ENCODE measurements at places on chromosomes 5 and 9.

GRCh38 chr9:100715100-100715380 lies 137.2 kb downstream of the CAVIN4 start:
- H3K27me3 ChIP-seq, result no peaks in the 10 kb centered on the region
- no peak overlapping the region for H3K27ac ChIP-seq
- H3K4me1 ChIP-seq, result no peaks in the 10 kb centered on the region
- DNase-seq, result no peak

DNA sequence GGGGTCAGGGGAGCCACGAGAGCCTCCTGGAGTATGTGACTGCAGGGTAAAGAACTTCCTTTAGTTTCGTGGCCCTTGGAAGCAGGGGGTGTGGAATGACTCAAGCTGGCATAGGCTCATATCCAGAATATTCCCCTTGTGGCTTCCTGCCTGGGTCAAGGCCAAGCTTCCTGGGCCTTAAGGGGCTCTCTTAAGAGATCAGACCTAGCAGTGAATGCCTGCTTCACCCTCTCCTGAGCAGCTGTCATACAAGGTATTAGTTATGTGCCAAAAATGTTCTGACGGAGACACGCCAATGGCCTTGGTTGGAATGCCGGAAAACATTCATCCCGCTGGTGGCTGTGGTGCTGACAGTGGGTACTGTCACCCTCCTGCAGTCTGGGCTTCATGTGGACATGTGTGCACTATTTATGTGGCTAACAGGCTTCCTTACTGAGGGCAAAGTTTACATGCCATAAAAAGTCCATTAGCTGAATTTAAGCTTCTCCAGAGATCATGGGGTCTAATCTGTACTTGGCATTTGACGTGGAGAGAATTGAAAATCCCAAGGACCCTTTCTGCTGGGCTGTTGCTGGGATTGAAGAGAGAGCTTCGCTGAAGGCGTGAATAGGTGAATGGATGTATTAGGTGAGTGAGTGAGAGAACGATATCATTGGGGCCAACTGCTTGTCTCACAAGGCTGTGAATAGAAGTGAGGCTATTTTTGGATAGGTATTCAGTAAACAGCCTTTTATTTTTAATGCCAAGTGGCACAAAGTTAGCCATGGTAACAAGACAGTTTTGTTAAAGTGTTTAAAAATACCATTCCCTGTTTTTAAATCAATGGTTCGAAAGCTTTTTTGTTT lies 156.8 kb downstream of the MACROH2A1 start:
- H3K4me1 ChIP-seq, result peaks cover 44% of the 10 kb centered on the region
- DNase-seq, result peak; percentile 69
- no peaks in the 10 kb centered on the region for H3K36me3 ChIP-seq
- H3K4me3 ChIP-seq, result no peak overlapping the region

DNA sequence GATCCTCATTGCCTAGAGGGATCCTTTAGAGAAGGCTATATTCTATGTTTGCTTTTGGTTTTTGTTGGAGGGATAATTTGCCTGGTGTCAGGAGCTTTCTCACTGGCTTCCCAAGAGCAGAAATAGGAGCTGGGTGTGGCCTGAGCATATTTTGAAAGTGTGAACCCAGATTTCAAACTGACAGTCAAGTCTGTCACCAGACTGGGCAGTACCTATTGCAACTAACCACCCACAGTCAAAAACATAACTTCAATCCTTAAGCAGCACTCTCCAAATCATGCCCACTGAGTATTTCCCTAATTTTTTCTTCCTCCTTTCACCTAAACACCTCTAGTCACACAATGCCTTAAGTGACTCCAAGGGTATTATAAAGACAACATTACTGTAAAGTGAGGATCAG lies 278.4 kb downstream of the EBF1 start:
- H3K4me1 ChIP-seq, result peaks cover 13% of the 10 kb centered on the region
- no peaks in the 10 kb centered on the region for H3K27me3 ChIP-seq
- no peak overlapping the region for H3K27ac ChIP-seq
- H3K4me3 ChIP-seq, result no peak overlapping the region
- no peaks in the 10 kb centered on the region for H3K36me3 ChIP-seq
- no peak for DNase-seq

- H3K27me3 ChIP-seq, result no peaks in the 10 kb centered on the region
- H3K4me1 ChIP-seq, result no peaks in the 10 kb centered on the region
- H3K36me3 ChIP-seq, result no peaks in the 10 kb centered on the region
- no peak overlapping the region for H3K27ac ChIP-seq
These were observed 212.8 kb downstream of the MLLT3 start for GRCh38 chr9:20409321-20410092.

DNA sequence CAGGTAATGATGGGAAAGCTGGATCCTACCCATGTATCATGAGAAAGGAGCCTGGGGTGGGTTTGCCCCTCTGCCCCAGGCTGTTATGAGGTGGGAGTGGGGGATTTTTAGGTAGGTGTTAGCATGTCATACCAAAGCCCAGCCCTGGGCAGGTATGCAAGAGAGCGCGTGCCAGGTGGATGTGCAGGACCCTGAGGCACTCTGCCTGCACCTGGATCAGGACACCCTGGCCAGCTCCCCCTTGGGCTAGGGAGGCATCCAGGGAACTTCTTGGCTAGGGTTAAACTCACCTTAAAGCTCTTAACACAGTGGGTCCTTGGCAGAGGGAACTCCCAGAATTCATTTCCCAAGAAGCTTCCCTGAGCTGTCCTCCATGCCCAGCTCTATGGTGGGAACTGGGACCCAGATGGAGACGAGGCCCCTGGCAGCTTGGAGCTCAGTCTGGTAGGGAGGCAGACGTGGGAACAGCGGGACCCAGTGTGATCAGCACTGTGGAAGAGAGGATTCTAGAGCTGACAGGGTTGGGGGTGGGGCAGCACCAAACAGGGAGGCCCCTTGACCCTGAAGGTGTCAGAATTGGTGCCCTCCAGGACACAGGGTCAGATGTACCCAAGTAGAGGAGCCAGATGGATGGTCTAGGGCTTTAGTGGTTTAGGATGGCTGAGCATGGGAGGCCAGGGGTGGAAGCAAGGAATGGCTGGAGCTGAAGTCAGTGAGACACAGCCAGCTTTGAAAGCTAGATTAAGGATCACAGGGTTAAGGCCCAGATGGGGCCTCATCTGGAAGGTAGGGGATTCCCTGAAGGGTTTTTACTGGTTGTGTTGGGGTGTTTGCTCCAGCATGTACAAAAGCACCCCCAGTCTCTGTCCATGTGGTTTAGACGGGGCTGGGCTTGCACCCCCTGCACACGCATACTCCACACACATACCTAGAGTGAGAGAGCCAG lies 2.2 kb upstream of the PRR7 start:
- DNase-seq, result no peak
- H3K36me3 ChIP-seq, result no peaks in the 10 kb centered on the region
- no peak overlapping the region for H3K27ac ChIP-seq

DNA sequence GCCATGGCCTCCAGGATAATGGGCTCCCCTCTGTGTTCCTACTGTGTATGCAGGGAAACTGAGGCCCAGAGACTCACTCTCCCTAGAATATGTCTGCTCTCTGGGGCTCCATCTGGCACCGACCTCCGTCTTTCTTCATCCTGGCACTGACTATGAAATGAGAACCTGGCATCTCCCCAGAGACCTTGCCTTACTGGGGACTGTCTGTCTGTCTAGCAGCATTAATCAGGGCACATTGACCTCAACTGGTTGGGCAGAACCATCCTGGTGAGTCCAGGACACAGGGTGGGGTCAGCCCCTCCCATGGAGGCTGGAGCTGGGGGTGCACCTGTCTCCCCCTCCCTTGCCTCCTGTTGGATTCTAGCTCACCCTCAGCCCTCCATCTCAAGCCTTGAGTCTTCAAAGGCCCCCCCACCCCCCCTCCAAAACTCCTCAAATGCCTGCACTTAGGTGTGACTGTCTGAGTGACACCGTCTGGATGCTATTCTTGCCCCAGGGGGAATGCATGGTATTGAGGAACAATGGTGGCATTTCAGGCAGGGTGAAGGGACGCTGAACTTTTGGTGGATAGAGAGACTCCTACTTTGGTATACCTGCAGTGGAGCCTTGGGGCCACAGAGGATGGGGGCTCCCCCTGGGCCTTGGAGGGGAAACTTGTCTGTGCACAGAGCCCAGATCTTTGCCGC lies 12.8 kb upstream of the PITX1 start:
- no peak for DNase-seq
- H3K27me3 ChIP-seq, result peaks cover 82% of the 10 kb centered on the region
- H3K36me3 ChIP-seq, result no peaks in the 10 kb centered on the region
- no peak overlapping the region for H3K4me3 ChIP-seq

DNA sequence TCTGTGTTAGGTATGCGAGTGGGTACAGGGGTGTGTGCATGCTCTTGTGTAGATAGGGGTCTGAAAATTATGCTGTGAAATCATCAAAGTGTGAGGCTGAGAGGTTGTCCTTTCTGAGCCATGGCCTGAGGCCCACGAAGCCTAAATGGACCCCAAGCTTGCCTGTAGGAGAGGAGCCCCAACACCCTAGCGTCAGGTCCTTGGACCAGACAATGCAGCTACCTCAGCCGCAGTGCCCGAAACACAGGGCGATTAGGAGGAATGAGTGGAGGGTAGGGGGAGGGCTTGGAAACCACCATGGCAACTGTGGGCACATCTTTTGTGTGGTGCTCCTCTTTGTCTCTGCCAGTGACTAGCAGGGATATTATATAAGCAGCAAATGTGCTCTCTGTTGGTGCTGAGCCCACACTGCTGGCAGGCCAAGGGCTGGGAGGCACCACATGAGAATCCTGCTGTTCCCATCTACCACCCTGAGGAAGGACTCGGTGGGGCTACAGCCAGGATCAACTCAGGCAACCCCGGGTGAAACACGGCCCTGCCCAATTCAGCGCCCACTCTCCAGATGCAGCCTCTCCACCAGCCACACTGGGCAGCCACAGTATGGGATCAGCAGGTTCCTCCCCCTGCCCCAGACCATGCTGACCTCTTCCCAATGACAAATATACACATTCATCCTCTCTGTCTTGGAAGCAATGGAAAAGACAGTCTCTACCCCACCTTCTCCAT lies 84.6 kb upstream of the FSTL4 start:
- H3K4me1 ChIP-seq, result no peaks in the 10 kb centered on the region
- H3K36me3 ChIP-seq, result no peaks in the 10 kb centered on the region
- peaks cover 2% of the 10 kb centered on the region for H3K27me3 ChIP-seq

DNA sequence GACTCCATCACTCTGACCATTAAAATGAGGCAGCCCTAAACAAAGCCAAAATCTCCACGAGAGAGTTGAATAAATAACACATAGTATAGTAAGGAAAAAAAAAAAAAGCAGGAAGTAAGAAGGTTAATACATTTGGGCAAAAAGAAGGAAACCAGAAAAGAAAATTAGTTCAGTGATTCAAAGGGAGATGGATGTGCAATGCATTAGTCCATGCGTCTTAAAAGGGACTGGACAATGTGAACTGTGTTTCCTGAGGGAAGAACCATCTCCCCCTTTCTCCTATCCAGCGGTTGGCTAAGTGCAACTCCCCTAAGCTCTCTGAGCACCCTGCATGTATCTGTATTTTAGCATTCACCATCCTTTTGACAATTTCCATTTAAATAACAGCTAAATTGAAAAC lies 1.4 kb downstream of the ANKRA2 start:
- H3K27me3 ChIP-seq, result no peaks in the 10 kb centered on the region
- H3K4me1 ChIP-seq, result peaks cover 19% of the 10 kb centered on the region
- peak overlapping the region; percentile 89 for H3K4me3 ChIP-seq

DNA sequence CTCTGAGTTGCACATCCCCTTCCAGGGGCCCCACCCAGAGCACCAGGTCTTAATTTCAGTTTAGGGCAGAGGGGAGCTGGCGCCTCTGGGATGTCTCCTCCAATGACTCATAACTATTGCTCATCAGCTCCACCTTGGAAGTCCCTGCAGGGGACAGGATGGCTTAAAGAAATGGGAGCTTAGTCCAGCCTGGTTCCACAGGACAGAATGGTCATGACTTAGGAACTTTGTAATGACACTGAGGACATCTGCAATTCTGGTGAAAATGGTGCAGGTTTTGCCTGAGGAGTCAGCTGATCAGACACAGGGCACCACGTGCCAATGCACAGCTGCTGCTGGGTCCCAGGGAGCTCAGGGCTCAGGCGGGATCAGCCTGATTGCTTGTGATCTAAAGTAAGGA lies 16.4 kb upstream of the PPP1R26 start:
- no peak overlapping the region for H3K27ac ChIP-seq
- H3K4me3 ChIP-seq, result no peak overlapping the region
- H3K36me3 ChIP-seq, result no peaks in the 10 kb centered on the region
- H3K4me1 ChIP-seq, result peaks cover 3% of the 10 kb centered on the region

GRCh38 chr9:109455861-109456260 lies 42.2 kb downstream of the PTPN3 start:
- DNase-seq, result no peak

DNA sequence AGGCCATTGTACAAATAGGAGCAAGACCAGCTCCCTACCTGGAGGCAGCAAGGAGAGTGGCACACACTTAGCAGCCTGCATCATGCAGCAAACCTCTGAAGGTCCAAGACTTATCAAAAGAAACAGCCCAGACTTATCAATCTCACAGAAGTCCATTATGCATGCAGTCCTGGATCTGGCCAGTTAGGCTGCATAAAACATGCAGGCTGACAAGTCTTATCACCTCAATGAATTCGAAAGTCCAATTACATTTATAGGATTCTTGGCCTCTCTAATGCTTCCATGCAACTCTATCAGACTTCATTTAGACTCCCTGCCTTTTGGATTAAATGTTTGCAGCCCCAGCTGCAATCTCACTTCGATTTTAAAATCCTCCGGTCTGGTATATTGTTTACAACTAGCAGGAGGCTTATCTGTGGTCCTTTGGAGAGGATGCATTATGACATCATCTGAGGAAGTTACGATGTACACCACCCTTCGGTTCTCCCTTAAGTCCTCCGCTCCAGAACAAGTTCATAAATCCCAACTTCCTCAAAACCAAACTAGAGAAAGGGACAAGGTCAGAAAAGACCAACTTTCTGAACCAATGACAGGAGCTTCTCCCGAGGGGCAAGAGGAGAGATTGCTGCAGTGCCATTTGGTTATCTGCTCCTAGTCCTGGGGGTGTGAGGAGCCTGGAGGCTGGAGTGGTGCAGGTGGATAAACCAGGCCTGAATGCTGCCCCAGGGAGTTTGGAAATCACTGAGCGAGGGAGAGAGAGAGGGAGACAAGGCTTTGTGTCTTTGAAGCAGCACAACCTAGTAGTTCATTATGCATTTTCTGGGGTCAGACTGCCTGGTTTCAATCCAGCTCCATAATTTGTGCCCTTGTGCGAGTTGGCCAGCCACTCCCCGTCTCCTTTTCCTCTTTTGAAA lies 313.9 kb downstream of the TLE1 start:
- no peaks in the 10 kb centered on the region for H3K27me3 ChIP-seq
- H3K4me1 ChIP-seq, result peaks cover 5% of the 10 kb centered on the region
- DNase-seq, result no peak
- H3K4me3 ChIP-seq, result no peak overlapping the region
- H3K27ac ChIP-seq, result no peak overlapping the region
- no peaks in the 10 kb centered on the region for H3K36me3 ChIP-seq
